ENCODE measurements at places on chromosomes 1 and 21.
A peak's percentile ranks its signal among the peaks of the same experiment; 100 is the strongest.

- DNase-seq: no peak
Measured at GRCh38 chr21:45382697-45382997, 22.3 kb upstream of the COL18A1 start.

GRCh38 chr1:216183007-216183406 is 240.2 kb downstream of the USH2A start:
- no peak for DNase-seq

DNA sequence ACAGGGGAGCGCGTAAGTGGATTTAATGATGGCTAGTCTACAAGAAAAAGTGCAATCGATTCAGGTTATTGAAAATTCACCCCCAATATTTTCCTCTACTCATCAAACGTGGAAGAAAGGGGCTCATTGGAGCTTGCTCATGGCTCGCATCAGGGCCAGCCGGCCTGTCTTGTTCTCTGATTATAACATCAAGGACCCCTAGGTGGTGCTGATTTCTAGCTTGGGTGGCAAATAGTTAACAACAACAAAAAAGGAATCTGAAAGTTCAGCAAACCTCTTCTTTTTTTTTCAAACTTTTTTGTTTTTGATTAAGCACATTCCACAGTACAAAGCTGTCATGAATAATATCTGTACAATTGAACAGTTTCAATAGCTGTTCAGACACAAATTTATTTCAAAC is 35.8 kb upstream of the SOD1 start:
- DNase-seq: no peak

DNA sequence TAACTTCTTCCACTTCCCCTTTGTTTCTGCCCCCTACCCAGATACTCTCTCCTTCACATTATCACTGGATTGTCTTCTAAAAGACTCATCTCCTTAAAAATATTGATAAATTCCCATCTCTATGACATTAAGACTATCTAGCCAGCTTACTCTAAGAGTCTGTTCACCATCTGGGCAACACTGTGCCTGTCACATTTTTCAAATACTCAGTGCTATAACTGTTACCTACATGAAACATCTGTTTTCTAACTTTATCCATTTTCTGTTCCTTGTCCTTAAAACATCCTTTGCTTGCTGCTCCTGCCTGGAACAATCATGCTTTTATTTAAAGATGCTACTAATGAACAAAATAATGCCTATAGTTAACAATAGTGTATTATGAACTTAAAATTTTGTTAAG is 81.4 kb downstream of the NCAM2 start:
- DNase-seq: no peak

DNA sequence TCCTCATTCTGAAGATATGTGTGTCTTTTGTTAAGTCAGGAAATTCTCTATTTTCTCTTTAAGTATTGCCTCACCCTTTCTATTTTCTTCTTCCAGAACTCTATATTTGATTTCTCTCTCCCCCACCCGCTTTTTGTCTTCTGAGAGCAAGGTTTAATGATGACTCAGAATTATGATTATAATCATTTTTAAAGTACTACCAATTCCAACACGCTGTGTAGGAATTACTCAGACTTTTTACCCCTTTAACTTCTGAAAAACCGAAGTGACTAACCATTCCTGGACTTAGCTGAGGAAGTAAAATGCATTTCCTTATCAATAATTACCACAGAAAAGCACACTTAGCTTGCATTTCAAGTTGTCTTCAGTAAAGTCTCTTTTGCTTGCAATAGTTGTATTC is 20.8 kb upstream of the SCYL3 start:
- DNase-seq: peak; percentile 29

- no peak for DNase-seq
Measured at GRCh38 chr21:21200103-21200938, 202.1 kb downstream of the NCAM2 start.

- DNase-seq: no peak
Measured at GRCh38 chr1:52360595-52360968, 5.4 kb downstream of the CC2D1B start.

GRCh38 chr1:238329671-238330070 is 438.9 kb upstream of the ZP4 start:
- DNase-seq: peak; percentile 46

GRCh38 chr1:192628396-192629057 is 7.4 kb upstream of the RGS13 start:
- DNase-seq: no peak

- no peak for DNase-seq
Measured at GRCh38 chr1:183931646-183932271, 105.8 kb downstream of the COLGALT2 start.

- DNase-seq: no peak
Measured at GRCh38 chr1:1221887-1222574, 8.1 kb upstream of the TNFRSF4 start.

DNA sequence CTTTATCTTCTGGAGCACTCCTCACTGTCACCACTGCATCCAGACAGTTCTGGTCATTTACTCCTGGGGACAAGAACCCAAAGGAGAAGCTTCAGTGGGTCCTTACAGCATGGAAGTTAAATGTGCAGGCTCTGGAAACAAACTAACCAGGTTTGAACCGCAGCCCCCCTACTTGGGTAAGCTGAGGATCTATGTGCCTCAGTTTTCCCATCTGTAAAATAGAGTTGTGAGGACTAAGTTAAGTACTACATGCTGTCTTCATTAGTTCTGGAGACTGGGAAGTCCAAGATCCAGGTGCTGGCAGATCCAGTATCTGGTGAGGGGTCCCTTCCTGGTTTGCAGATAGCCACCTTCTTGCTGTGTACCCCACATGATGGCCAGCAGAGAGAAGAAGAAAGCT is 8.0 kb upstream of the ATP1A2 start:
- DNase-seq: no peak

DNA sequence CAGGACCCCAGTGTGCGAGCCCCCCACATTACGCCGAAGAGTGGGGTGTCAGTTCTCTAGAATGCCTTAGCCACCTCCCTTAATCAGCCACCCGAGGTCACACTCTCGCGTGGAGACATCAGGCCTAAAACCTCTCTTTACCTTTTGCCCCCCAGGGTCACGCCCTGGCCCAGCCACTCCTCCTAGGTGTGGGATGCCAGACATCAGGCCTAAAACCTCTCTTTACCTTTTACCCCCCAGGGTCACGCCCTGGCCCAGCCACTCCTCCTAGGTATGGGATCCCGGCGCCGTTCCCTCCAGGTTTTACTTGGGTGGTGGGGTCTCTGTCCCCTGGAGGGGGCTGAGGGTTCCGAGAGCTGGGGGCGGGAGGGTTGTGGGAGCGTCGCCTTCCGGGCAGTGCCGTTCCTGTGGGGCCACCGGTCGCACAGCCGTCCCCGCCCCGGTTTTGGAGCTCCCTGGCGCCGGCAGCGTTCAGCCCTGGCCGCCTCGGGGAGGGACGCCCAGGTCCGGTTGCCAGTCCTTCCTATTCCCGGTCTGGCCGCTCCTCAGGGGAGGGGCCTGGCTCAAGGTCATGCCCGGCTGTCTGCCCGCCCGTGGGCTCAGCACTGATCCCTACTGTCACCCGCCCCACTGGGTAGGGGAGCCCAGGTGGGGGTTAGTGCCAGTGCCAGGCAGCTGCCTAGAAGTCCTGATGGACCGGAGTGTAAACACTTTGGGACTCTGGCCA is 882 bp downstream of the VPS13D start:
- no peak for DNase-seq

- DNase-seq: no peak
Measured at GRCh38 chr1:50955116-50955515, 5.0 kb downstream of the FAF1 start.

DNA sequence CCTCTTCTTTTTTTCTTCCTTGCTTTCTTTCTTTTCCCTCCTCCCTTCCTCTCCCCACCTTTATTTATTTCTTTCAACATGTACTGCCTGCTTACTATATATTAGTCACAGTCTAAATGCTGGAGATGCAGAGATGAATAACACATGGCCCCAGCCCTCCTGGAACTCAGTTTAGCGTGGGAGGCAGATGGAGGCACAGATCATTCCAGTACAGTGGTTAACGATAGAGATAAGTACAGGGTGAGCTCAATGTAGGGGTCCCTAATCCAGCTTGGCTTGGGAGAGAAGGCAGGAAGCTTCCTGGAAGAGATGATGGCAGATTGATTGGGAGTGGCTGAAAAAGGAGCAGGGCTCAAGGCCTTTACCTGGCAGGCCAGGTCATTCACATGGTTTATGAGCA is 55.6 kb upstream of the PPP2R5A start:
- DNase-seq: no peak

DNA sequence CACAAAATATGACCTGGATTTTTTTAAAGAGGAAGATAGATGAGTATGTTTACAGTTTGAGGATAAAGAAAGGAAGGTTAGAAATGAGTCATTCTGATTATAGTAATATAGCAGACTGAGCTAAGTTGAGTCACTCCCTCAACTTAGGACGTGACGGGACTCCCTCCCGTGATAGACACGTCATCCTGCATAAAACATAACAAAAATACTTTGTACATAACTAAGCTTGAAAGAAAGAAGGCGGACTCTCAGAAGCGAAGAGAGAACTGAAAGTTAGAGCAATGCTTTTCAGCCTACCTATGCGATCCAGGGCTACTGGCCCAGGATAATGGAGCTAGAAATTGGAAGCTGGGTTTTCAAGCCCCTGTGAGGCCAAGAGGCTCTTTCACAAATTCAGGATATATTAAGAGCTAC is 53.0 kb upstream of the DESI2 start:
- DNase-seq: no peak

GRCh38 chr1:38153778-38154470 is 107.3 kb upstream of the POU3F1 start:
- peak; percentile 14 for DNase-seq

- no peak for DNase-seq
Measured at GRCh38 chr21:38439426-38439825, 58.9 kb downstream of the ERG start.

DNA sequence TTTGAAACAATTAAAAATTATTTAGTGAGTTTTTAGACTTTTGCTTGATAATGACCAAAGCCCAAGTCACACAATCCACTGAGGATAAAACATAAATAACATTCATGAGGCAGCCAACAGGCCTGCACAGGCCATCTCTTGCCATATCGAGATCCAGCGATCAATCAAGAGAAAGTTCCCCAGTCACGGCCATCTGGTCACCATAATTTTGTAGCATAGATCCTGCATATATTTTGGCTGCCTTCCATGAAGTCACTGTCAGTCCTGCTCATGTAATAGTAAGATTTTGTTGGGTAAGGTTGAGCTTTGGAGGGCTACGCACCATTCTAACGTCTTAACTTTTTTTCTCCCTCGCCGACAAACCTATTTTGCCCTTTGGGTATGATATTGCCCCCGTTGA is 17.5 kb downstream of the KPNA6 start:
- no peak for DNase-seq

GRCh38 chr1:62311473-62311943 is 7.7 kb downstream of the KANK4 start:
- no peak for DNase-seq

DNA sequence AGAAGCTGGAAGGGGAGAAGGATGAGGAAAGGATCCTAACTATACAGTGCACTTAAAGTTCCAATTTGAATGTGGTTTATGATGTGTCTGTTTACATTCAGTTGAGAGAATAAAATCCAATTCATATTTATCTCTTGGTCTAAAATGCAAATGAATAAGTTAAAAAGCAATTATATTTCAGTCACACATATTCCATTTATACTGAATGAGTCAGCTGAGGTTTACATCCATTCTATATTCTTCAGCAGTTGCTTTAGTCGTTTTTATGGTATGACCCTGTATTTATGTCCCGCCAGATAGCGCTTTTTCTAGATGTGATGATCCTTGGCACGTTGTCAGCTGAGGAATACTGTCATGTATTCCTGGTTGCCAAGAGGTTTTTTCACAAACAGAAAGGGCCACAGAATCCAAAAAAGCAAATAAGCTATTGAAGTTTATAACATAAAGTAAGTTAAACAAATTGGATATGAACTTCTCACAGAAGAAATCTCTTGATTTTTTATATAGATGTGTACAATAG is 866.2 kb downstream of the NCAM2 start:
- DNase-seq: no peak

DNA sequence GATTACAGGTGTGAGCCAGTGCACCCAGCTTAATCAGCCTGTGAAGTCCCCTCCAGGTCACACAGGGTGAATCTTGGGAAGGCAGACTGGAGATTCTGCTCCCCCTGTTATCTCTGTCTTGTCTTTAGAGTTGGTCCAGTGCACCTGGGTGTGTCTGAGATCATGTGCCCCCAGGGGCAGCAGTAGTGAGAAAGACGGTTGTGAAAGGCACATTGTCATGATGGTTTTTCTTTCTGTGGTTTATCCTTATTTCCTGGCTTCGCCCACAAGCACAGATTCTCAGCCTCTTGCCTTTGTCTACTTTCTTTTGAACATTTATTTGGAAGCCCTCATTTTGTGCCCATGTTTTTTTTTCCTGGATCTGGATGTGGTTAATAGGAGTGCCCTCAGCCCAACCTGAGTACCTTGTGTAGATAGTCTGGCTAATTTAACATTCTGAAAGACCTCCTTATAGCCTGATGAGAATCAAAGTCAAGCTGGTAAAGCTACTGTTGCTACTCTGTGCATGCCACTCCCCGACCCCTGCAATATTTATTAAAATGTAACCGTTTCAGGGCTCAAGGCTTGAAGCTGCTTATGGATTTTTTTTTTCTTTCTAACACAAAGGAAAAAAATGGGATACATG is 23.7 kb downstream of the UCK2 start:
- DNase-seq: no peak

- DNase-seq: no peak
Measured at GRCh38 chr1:93490357-93490756, 42.4 kb downstream of the FNBP1L start.

DNA sequence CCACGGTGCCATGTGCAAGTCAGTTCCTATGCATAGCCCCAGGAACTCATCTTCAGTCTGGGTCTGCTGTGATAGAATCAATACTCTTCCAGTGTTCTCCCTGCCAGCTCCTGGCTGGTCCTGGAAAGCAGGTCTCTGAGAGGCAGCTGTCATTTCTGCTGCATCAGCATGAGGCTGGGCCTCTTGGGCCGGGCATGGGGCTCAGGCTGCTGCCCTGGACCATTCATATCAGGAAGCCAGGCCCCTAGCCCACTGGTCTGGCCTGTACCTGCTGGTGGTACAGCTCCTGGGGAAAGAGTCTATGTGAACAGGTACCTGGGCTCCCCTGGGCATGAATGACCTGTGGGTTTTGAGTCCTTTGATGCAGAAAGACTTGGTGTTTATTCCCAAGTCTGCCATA is 173.6 kb upstream of the CSF3R start:
- no peak for DNase-seq

DNA sequence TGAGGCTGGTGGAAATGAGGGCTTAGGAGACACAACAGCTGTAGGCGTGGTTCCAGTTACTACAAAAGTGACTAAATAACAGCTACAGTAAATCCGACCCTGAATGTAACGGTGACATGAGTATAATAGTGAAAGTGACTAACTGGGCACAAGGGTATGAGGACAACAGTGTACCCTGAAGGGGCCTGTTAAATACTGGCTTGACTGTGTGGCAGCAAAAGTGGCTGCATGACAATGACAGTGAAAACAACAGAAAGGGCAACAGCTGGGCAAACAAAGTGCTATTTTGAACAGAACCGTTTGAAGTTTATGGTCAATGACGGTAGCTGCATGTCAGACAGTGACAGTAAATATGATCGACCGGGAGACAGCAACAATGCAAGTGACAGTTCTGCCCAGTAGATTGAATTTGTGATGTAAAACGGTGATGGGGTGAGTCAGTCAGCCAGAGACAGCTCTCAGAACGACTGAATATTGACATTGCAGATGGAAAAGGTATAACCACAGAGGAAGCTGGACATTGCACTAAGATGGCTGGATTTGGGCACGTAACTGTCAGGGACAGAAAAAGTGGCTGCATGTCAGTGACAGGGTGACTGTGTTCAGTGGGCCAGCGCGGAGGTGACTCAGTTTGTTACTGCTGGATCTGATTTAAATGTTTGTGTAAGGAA is 1.2 kb upstream of the ZBTB40 start:
- DNase-seq: no peak

GRCh38 chr1:82446955-82447354 is 646.2 kb downstream of the ADGRL2 start:
- DNase-seq: no peak

Data from putamen (tissue), 1 donor.